Nephron progenitor cell (in vitro differentiated cells): ENCODE measurements at places on chromosomes 11 and 22.

DNA sequence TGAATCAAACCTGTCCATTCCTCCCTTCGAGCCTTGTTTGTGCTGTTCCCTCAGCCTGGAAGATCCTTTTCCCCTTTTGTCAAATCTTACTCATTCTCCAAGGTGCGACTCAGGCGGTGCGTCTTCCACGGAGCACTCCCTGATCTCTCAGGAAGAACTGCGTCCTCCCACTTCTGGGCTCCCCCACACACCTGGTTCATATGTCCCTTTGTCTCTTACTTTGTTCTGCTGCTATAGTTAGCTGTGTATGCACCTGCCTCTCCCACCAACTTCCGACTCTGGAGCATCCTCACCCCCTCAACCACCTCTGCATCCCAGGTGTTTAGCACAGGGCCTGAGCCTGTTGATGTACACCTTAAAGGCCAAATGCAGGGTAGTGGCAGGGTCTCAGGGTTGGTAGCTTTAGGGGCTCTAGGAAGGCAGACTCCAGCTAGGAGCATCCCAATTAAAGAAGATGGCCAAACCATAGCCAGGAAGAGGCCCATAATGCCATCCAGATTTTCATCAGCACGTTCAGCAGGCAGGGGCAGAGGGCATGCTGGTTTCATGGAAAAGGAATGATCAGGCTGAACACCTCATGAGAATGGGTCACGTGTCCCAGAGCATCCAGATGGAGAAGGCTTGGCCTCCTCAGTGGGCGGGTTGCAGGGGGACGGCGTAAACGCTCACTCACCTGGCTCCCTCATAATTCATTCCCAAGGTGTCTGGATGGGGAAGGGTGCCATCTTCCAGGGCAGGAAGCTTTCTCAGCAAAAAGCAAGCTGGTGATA lies 20.1 kb downstream of the PTPN5 start:
- no peak for DNase-seq

DNA sequence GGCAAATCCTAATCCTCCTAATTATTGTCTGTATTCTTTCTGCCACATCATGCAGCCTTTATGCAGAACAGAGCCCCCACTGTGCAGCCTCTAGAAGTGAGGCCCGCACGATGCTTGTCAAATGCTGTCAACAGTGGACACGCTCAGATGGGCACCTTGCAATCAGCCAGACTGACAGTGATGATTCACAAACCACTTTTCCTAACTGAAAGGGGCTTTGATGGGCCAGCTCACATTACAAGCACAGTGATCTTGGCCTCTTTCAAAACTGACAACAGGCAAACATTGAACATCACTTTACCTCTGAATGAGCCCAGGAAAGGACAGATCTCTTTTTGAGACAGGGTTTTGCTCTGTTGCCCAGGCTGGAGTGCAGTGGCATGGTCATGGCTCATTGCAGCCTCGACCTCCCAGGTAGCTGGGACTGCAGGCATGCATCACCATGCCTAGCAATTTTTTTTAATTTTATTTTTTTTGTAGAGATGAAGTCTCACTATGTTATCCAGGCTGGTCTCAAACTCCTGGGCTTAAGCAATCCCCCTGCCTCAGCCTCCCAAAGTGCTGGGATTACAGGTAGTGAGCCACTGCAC lies 18.0 kb upstream of the E2F8 start:
- DNase-seq: no peak

DNA sequence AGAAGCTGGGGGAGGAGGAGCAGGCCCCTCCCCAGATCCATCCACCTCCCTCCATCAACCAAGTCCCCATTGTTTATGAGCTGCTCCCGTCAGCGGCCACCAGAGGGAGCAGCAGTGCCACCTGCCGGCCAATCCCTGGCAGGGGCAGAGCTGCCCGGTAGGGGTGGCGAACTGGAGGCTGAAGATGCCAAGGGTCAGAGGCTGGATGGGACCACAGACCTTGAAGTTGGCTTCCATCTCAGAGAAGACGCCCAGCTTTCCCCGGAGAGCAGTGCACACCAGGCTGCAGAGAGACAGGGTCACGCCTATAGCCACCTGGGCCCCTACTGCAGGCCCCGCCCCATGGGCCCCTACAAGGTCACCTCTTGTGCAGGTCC lies 3.6 kb downstream of the FIBP start:
- peak; percentile 85 for DNase-seq

DNA sequence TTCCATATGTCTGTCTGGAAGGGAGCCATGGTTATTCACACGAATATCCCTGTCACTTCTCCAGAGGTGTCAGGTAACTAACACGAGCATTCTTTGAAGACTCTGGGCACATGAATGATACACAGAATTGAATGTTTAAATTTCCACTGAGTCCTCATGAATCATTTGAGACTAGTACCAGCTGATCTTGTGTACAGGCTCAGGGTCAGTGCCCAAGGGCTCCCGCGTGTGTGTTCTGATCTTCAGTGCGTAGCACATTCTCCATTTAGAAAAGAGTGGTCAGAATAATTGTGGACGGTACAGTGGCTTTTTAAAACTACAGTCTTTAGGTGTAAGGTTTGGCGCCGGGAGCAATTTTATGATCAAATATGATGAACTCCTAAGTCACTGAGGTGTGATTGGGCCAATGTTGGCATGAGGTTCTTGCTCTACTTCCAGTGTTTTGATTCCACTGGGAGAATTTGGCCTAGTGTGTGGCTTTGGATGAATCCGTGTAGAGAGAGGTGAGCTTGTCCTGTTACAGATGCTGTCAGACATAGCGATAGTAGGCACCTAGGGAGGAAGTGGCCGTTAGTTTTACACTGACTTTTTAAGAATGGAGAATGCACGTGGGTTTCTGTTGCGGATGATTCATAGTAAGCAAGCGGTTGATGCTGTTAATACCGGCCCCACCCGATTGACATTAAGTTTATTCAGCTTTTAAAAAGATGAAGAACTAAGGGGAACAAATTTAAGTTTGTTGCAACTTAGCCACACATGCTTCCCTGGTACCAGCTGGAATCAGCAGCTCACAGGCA lies 22.2 kb downstream of the NUP50 start:
- no peak for DNase-seq

- no peak for DNase-seq
Observed at GRCh38 chr22:35514366-35514765, 26.3 kb upstream of the RASD2 start.

DNA sequence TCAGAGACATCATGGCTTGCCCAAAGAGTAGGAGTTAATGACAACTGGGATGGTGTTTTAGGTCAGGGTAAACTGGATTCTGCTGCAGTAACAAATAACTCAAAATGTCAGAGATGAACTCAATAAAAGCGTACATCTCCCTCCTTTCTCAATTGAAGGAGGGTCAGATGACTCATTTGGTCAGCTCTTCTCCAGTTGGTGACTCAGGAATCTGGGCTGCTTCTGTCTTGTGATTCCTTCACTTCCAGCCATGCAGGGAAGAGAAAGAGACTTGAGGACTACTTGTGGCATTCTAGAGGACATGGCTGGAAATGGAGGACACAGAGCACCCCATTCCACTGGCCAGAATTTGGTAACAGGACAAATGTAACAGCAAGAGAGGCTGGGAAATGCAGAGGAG lies 3.2 kb upstream of the SYT13 start:
- no peak for DNase-seq

GRCh38 chr11:22407921-22408320 lies 69.7 kb downstream of the SLC17A6 start:
- no peak for DNase-seq

DNA sequence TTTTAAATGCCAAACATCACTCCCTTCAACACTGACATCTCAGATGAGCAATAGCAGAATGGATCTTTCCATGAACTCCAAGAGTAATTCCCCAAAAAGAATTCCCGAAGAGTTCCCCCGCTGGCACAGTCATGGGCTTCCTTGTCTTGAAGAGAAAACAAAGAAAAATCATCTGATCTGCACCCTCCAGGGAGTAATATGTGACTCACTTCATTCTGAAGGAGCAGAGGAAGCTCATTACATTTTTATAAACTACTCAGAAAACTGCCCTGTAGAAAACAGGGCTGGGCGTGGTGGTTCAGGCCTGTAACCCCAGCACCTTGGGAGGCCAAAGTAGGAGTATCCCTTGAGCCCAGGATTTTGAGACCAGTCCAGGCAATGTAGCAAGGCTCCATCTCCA lies 35.7 kb downstream of the CELSR1 start:
- no peak for DNase-seq

- no peak for DNase-seq
Observed at GRCh38 chr11:68330700-68331337, 18.4 kb downstream of the LRP5 start.

DNA sequence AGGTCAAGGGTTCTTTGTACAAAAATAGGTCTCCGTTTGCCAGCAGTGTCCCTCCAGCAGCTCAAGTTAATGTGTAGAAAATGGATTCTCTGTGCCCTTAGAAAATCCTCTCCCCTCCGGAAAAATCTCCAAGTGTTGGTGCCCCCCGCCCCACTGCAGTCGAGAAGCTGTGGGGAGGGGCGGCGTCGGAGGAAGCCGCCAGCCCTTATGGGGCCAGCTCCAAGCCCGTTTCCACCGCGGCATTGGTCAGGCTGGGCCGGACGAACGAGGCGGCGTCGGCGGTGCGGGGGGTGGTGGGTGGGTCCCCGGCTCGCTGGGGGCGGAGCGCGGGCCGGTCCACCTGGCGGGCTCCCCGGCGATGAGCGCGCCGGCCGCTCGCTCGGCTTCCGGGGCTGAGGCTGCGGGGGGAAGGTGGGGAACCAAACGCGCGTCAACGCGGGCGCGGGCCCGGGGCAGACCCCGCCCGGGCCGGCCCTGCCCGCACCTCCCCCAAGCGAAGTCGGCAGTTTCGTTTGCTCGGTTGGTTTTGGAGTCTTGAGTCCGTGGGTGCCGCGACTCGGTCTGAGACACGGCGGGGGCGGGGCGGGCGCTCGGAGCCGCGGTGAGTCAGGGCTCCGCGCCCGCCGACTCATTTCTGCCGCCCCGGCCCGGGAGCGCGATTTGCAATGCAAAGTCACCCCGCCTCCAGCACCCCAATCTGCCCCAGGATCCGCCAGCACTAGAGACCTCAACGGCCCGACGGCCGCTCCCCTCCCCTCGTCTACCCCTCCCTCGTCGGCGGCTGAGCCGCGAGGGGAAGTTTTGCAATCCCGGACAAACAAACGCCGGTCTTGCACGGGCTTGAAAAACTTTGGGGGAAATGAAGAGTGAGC lies 1.4 kb downstream of the ASCL2 start:
- peak; percentile 55 for DNase-seq

- no peak for DNase-seq
Observed at GRCh38 chr22:33656808-33657628, 263.3 kb downstream of the LARGE1 start.

- DNase-seq: no peak
Observed at GRCh38 chr22:33438273-33438672, 380.1 kb upstream of the SYN3 start.

GRCh38 chr11:28257761-28258160 lies 149.6 kb downstream of the METTL15 start:
- no peak for DNase-seq

DNA sequence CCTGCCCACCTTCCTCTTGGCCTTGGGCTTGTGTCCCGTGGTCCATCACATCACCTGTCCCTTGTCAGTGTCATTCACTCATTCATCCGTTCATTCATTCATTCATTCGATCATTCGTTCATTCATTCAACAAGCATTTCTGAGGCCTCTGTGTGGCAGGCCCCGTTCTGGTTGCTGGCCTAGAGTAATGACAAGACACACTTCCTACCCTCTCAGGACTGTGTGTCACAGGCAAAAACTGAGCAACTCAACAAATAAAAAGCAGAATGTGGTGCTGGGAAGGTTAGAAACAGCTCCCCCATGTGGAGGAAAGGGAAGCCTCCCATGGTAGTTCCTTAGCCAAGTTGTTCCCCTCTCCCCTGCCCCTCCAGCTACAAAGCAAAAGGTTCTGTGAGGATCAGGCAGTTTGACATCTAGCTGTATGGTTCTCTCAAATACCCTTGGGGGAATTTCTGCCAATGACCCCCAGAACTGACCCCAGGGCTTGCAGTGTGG lies 1.6 kb upstream of the OMP start:
- no peak for DNase-seq

DNA sequence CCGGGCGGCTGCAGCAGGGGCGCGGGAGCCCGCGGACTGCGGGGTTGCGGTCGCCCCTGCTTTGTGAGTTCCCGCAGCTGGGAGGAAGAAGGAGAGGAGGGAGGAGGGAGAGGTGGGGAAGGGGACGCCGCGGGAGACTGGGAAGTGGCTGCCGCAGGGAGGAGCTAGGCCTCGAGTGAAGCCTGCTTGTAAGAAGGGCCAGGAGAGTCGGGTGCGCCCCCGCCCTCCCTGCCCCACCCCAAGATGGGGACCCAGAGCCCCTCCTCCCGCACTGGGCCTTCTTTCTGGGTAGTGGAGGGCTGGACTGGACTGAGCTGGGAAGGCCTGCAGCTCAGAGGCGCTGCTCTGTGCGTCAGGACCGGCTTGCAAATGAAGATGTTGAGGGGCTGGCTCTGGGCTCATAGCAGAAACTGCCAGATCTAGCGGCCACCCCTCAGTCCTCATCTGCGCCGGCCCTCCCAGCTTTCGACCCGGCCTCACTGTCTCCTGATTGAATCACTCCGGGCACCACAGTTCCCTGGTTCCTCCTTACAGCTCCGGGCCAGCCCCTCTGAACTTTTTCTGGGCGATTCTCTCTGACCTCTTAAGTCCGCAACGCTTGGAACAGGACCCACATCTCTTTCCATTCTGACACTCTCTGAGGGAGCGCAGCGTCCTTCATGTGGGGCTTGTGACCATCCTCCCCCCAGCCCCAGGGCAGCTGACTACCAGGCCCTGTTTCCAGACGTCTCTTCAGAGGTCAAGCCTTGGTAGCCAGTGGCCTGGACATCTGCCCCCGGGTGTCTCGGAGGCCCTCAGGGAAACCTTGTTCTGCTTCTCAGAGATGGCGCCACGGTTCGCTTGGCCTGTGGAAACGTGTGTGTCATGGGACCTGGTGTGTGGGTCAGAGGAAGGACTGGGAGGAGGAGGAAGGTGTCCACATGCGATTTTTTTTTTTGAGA lies 21.9 kb downstream of the SERPINH1 start:
- peak; percentile 56 for DNase-seq

GRCh38 chr11:112279901-112280267 lies 19.2 kb upstream of the PLET1 start:
- DNase-seq: peak; percentile 85

GRCh38 chr22:26990503-26991189 lies 333.3 kb downstream of the MIAT start:
- DNase-seq: no peak

- DNase-seq: no peak
Observed at GRCh38 chr11:73939096-73939495, 11.7 kb upstream of the DNAJB13 start.

DNA sequence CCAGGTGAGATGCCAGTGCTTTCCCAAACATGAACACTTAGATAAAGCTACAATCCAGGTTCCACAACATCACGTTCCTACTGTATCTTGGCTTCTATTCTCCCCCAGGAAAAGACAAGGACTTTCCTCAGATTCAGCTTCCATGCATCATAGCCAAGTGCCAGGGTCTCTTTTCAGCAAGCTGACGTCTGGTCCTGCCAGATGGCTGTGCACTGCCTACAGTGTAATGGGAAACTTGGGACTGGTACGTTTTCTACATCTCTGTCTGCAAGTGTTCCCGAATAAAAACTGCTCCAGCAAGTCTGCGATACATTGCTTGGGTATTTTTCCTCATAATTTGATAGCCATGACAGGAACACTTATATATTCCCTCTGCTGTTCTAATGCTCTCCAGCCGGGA lies 412.5 kb downstream of the FAM181B start:
- no peak for DNase-seq

- no peak for DNase-seq
Observed at GRCh38 chr22:42933485-42934091, 76.5 kb upstream of the ARFGAP3 start.

GRCh38 chr11:34278693-34279297 lies 79.0 kb downstream of the ABTB2 start:
- no peak for DNase-seq

GRCh38 chr22:28442264-28442710 lies 237.4 kb downstream of the TTC28 start:
- peak; percentile 79 for DNase-seq

GRCh38 chr11:1453611-1454034 lies 33.0 kb downstream of the MOB2 start:
- peak; percentile 50 for DNase-seq
